ENCODE measurements at places on chromosomes 16 and 17.

DNA sequence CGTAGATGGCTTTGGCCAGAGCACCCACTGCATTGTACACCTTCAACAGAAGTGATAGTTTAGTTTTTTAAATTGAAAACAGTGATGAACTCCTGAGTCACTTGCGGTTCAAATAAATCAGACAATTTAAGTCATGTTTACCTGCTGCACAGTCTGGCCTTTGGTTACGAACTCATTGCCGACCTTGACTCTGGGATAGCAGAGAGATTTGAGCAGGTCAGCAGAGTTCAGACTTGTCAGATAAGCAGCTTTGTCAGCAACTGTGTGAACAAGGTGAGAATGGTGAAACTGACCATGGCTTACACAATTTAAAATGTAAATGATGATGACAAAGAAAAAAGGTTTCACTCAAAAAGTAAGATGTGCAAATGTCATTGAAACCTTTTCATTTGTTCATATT is 9.3 kb downstream of the MYH4 start:
- no peak for DNase-seq

GRCh38 chr16:54932737-54933254 is 2.1 kb downstream of the IRX5 start:
- DNase-seq = no peak

GRCh38 chr17:1573932-1574696 is 11.5 kb upstream of the PITPNA start:
- DNase-seq = no peak

GRCh38 chr17:31144836-31145235 is 50.1 kb downstream of the NF1 start:
- DNase-seq = no peak

- no peak for DNase-seq
These were observed 24.4 kb upstream of the PMP22 start for GRCh38 chr17:15289285-15290183.

DNA sequence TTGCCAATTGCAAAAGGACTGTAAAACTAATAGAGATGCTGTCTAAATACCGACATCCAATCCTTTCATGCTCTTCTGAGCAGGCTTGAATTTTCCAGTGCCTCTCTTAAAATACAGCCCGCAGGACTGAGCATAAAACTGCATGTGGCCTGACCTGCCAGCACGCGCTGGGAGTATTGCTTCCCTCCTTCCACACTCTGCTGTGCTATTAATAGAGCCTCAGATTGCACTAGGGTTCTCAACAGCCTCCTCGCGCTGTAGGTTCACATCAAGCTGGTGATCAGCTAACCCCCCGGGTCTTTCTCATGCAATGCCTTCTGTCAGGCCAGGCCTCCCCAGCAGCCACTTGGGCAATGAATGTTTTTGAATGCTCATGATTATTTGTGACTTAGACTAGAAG is 14.2 kb upstream of the MSI2 start:
- DNase-seq = peak; percentile 30

DNA sequence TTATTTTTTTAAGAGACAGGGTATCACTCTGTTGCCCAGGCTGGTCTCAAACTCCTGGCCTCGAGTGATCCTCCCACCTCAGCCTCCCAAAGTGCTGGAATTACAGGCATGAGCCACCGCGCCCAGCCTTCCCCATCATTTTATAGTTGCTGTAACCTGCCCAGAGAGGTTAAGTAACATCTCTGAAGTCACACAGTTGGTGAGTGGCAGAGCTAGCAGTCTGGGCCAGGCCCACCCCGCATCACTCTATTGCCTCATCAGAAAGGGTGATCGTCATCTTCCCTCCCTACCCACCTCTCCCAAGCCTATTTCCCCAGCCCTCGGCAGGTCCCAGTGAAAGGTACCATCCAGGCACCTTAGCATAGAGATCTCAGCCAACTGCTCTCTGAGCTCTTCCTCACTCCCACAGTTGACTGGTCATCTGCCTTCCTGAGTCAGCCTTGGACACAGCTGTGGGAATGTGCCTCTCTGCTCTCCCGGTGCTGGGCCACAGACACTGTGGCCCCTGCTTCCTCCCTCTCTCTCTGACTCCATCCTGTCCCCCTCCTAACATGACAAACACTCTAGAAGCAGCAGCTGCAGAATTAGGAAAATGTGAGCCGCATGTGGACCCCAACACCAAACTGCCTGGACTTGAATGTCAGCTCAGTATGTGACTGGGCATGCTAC is 57.1 kb downstream of the SCNN1B start:
- DNase-seq = no peak

DNA sequence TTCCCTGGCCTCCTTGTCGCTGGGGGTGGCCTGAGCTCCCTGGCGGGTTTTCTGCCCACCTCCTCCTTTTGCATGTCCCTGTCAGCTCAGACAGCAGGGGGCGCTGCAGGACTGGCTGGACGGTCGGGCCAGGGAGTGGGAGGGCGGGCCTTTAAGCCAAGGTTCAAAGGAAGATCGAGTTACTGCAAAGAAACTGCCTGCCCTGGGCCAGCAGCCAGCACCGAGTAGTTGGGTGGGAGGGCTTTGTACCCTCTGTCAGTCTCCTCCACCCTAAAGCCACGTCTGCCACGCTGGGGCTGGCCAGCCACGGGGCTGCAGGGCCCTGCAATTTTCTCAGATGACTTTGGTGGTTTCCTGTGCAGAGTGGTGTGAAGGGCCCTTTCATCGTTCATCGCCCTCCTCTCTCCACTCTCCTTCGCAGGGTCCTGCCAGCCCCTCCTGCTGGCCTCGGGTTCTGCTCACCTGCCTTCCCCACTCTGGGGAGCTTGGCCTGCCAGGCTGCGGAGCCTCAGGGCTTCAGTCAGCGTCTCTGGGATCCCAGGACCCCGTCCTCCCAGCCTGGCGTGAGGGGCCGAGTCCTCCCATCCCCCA is 12.3 kb downstream of the GPR142 start:
- peak; percentile 52 for DNase-seq

DNA sequence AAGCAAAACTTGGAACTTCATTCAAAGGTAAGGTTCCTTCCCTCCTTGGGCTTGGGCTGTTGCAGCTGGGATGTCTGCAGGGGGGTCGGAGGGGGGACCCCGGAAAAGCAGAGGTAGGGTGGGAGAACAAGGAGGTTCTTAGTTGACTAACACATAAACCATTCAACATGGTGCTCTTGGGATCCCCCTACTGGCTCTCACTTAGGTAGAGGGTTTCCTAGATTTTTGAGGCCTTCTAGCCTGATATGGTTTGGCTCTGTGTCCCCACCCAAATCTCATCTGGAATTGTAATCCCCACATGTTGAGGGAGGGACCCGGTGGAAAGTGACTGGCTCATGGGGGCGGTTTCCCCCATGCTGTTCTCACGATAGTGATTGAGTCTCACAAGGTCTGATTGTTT is 93.9 kb downstream of the RGS9 start:
- no peak for DNase-seq

DNA sequence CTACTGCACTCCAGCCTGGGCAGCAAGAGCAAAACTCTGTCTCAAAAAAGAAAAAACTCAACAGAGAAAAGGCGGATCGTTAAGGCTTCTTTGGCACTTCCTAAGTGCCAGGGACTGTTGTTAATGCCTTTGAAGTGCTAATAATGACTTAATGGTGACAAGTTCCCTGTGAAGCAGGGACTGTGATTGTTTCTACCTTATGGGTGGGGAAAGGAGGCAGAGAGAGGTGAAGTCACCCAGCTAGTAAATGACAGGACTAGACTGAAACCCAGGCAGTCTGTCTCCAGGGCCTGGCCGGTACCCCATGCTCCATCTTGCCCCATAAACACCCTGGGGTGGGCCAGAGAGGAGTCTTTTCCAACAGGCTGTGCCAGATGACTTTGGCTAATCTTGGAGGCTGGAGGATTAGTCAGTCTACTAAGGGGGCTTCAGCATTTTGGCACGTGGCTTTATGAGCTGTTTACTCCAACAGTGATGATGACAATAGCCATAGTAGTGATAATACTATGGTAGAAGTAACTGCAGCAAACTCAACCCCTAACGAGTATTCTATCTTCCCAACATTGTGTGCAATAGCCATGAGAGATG is 26.9 kb downstream of the ABCC1 start:
- no peak for DNase-seq

GRCh38 chr17:47316311-47316710 is 7.4 kb upstream of the EFCAB13 start:
- DNase-seq = no peak

GRCh38 chr16:83946781-83947566 is 6.1 kb upstream of the OSGIN1 start:
- no peak for DNase-seq

- DNase-seq = no peak
These were observed 70.0 kb downstream of the ADCY9 start for GRCh38 chr16:4046221-4046620.

GRCh38 chr16:86809458-86809955 is 231.2 kb downstream of the FOXL1 start:
- DNase-seq = no peak

GRCh38 chr16:64440421-64440831 is 681.4 kb downstream of the CDH11 start:
- no peak for DNase-seq

DNA sequence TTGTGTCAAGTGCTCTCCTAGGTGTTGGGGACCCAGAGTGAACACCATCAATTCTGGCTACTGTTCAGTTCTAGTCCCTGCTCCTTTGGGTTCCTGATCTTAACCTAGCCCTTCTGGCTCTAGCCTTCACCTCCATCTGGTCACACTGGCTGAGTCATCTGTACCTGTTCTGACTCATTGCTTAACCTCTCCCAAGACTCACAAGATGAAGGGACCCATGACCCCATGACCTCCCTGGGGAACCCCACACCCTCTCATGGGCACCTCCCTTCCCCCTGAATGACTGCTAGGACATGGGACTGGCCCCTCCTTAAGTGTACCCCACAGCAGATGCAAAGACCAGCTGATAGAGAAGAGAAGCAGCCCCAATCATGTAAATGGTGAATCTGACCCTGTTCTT is 345.8 kb upstream of the CDH5 start:
- no peak for DNase-seq

DNA sequence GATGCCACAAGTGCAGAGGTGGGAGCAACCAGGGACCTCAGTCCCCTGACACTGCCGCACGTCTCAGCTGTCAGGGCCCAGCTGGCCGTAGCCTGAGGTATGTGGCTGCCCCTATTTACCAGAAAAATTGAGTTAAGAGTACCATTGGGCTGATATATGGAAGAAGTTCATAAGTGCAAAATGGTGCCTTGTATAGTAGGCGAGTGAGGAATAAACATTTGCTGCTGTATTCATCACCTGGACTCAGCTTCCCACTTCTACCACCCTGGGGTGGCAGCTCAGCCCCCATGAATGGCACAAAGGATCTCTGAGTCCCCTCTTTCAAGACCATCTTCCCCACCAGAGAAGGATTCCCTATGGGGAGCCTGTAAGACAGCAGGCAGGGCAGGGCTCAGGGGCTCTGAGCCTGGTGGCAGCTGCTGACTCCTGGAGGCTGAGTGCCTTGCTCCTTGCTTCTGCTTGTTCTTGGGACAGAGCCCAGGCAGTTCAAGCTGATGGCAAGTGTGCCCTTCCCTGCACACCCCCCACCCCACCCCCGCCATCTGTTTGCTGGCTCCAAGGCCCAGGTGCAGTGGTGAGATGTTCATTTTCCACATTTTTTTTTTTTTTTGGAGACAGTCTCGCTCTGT is 29.0 kb downstream of the TRPV2 start:
- no peak for DNase-seq

DNA sequence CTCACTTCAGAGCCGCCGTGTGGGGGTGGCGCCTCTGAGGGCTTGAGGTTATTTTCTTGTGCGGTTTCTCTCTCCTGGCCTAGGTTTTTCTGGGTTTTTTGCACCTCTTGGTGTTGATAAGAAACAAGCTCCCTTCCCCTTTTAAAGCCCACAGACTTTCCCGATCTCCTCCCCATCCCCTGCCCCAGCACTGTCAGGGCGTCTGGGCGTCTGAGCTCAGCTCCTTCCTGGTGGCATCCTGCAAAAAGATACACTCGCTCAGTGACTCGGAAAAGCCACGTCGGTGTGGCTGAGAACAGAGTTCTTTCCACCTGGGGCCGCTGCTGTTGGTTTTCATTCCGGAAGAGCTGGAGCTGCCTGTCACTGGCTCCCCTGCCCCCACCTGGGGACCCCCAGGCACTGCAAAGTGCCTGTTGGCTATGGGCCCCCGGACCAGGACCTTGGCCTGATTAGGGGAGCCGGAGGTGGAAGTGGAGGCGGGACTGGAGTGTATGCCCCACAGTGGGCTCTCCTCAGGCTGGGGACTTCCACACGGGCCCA is 14.5 kb downstream of the BAIAP2 start:
- DNase-seq = no peak

DNA sequence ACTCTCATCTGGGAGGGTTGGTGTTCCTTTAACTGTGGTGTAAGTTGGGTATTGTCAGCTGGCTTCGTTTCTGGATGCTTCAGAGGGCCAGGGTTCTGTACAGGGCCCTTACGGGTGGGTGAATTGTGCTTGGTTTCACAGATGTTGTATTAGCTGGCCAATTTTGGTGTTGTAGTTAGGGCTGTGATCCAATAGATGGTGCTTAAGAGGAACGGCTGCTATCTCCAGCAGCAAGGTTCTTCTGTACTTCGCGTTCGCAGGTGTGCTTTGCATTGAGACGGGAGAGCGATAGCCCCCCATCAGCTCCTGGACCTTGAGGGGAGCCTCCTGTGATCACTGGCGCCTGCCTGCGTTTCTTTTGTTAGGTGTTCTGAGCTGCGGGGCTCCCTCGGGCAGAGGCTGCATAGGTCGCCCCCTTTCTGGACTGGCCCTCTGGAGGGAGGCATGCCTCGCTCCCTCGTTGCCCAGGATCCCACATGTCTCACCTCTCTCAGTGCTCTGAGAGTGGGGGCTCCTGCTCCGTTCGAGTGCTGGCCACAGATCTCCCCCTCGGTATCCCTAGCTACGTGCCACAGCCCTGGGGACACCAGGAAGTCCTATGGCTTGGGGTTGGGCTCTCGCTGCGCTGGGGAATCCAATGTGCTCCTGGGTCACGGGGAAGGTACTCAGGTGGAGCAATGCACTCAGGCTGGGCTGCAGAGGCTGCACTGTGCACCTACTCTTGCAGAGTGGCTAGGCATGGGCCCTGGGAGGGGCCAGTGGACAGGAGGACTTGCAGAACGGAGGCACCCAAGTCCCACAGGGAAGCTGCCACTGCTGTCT is 837 bp upstream of the PRDM7 start:
- DNase-seq = no peak

DNA sequence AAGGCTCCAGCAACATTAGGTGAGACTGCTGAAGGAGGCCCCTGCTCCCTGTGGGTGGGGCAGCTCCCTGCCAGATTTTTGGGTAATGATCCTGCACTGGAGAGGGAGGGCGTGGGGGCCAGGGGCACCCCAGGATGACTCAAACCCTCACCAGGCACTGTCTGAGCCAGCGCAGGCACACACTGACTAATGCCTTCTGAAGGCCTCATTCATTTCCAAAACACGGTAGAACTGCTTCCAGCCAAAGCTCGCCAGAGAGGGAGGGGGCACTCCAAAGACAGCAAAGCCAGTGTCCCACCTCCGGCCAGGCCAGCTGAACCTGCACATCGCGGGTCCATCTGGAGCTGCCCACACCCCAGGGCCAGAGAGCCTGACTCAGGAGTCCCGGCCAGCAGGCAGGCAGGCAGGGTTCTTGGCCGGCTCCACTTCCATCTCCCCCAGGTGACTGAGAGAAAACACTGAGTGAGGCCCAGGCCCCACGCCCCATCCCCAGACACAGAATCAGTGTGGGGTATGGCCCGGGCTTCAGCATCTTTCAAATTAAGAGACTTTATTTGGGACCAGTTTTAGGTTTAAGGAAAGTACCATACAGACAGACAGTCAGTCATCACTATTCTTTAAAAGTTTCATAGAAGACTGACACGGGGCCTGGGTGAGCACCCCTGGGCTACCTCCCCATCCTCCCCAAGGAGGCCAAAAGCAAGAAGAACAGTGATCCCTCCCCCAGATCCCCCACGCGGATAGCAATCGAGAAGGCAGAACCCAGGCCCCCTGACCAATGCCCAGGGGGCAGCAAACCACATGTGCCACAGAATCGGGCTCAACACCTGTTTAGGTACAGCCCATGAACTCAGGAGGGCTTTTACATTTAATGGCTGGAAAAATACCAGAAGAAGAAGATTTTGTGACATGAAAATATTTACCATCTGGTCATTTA is 2.3 kb downstream of the PIEZO1 start:
- peak; percentile 33 for DNase-seq
